ENCODE measurements at places on chromosomes 11 and 22. TPM values are rescaled to one million over a fixed set of nuclear protein-coding genes. Genes with fewer than 3 reads are reported as not detected.

DNA sequence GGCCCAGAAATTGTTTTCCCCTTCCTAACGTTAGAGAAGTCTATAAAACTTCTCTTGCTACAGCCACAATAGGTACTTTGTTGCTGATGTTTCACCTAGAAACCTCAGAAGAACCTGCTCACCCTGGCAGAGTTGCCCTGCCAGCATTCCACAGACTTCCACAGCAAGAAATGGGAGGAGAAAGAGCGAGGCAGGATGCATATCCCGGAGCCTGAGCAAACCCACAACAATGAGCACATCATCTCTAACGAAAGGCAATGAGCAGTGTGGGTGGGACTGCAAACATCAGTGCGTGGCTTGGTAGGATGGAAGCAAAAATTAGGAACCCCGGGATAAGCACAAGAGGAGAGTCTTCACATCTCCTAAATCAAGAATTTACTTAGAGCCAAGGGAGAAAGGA is 892.3 kb downstream of the OPCML start:
- H3K27me3 ChIP-seq = no peaks in the 10 kb centered on the region
- no peaks in the 10 kb centered on the region for H3K36me3 ChIP-seq
- H3K27ac ChIP-seq = no peak overlapping the region
- no peaks in the 10 kb centered on the region for H3K4me1 ChIP-seq

- H3K27me3 ChIP-seq = no peaks in the 10 kb centered on the region
- no peak overlapping the region for H3K4me3 ChIP-seq
- H3K4me1 ChIP-seq = no peaks in the 10 kb centered on the region
- no peak overlapping the region for H3K27ac ChIP-seq
- H3K36me3 ChIP-seq = no peaks in the 10 kb centered on the region
Measured at GRCh38 chr11:86196913-86197312, 47.6 kb upstream of the EED start.

CXCR5 gene
- 0.16 TPM for total RNA-seq

DNA sequence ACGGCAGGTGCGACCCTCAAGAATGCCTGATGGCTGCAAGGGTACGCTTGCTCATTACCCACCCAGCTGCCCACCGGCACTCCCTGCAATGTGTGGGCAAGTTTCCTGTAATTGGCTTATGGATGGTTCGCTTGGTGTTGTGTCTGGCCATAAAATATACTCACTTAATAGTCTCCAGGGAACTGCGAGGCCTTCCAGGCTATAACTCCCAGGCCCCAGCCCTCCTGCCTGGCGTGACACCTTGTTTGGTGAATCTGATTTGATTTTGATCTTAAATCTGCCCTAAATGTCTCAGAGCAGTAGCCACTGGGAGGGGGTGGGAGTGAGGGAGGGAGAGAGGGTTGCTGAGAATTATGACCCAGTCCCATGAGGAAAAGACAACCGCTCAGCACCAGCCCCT is 572.2 kb downstream of the BUD13 start:
- H3K27me3 ChIP-seq = no peaks in the 10 kb centered on the region
- DNase-seq = no peak
- H3K36me3 ChIP-seq = no peaks in the 10 kb centered on the region
- H3K27ac ChIP-seq = no peak overlapping the region
- H3K4me3 ChIP-seq = no peak overlapping the region

APOL6 gene
- 2.5 TPM for total RNA-seq
